ENCODE measurements at places on chromosomes 6 and 20.

GRCh38 chr6:154406869-154407268 lies 50.3 kb upstream of the IPCEF1 start:
- no peak for DNase-seq

DNA sequence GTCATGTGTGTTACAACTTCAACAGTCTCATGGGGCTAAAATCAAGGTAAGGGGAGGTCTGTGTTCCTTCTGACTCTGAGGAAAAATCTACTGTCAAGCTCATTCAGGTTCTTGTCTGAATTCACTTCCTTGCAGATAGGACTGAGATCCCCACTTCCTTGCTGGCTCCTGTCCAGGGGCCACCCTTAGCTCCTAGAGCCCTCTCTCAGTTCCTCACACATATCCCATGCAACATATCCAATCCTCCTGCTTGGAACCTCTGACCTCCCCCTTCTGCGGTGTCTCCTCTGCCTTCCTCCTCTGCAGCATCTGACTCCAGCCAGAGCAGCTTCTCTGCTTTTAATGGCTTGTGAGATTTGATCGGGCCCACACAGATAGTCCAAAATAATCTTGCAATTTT lies 27.1 kb upstream of the MICB start:
- no peak for DNase-seq

DNA sequence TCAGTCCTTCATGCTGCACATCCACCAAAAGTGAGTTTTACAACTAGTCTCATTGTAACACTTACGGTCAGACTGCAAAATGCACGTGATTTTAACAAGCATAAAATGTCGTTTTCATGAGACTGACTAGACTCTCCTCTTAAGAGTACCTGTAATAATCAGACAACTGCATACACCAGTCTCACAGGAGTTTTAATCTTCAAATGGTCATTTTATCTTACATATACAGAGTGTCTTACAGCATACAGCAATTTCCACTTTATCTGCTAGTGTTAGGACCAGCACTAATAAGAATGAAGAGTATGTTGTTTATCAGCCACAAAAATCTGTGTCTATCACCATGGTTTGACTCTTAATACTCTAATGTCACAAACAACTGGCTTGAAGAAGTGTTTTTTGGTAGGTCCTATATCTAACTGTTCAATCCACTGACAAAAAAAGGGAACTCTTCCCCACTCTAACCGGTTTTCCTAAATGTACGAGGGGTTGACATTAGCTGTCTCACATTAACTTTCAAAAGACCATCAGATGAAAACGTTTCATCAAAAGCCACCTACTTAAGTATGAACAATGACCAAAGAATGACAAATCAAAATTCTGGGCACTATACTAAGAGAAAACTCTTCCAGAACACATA lies 1.5 kb upstream of the ASF1A start:
- no peak for DNase-seq

DNA sequence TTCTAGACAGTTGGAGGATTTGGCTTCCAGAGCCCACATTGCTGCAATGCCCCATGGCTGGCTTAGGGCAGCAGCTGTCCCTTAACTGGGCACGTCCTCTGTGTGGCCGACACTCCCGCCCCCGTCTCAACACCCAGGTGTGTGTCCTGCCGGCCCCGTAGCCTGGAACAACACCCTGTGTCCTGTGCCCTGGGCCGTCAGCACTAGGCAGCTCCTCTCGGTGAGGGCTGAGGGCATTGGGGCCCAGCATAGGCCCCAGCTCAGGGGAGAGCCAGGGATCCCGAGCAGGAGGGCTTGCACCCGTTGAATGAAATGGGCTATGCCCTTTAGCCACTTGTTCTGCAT lies 121.0 kb downstream of the CDH4 start:
- no peak for DNase-seq

DNA sequence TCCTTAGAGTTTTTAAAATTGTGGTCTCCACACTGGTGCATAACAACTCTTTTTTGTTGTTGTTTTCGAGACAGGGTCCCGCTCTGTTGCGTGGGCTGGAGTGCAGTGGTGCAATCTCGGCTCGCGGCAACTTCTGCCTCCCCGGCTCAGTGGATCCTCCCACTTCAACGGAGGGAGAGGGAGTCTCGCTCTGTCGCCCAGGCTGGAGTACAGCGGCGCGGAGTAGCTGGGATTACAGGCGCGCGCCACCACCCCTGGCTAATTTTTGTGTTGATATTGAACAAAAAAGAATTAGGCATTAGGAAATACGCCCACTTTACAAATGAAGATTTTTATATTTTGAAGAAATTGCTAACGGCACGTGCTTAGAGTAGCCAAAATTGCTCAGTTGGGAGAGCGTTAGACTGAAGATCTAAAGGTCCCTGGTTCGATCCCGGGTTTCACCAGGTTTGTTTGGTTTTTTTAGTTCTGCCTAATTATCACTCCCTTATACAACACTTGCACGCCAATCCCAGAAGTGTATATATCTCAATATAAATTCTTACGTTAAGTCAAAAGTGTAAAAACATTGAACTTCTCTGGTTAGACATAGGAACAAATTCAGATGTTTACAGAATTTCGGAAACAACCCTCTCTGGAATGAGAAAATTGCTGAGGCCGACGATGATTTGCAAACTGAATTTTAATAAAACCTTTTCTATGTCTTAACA lies 159.6 kb downstream of the TRIM27 start:
- DNase-seq = no peak

- no peak for DNase-seq
Measured at GRCh38 chr20:61629602-61630390, 377.7 kb downstream of the CDH4 start.

DNA sequence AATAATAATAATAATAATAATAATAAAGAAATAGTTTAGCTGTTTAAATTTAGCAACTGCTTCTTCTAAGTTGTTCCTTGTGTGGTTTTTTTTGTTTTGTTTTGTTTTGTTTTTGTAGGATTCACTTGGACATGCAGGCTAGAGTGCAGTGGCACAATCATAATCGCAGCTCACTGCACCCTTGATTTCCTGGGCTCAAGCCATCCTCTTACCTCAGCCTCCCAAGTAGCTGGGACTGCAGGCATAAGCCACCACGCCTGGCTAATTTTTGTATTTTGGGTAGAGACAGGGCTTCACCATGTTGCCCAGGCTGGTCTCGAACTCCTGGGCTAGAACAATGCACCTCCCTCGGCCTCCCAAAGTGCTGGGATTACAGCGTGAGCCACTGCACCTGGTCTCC lies 15.3 kb upstream of the EYA2 start:
- no peak for DNase-seq

GRCh38 chr20:49568278-49569151 lies 578 bp upstream of the PTGIS start:
- DNase-seq = no peak

- no peak for DNase-seq
Measured at GRCh38 chr6:12028213-12028612, 16.1 kb downstream of the HIVEP1 start.

- no peak for DNase-seq
Measured at GRCh38 chr20:5349448-5349847, 32.7 kb upstream of the PROKR2 start.

- no peak for DNase-seq
Measured at GRCh38 chr6:50848989-50849795, 30.5 kb downstream of the TFAP2B start.

- no peak for DNase-seq
Measured at GRCh38 chr6:154984146-154984545, 11.0 kb upstream of the TIAM2 start.

GRCh38 chr20:36093025-36093803 lies 61.3 kb upstream of the EPB41L1 start:
- no peak for DNase-seq

GRCh38 chr6:147150293-147150692 lies 53.9 kb upstream of the STXBP5 start:
- DNase-seq = no peak

- no peak for DNase-seq
Measured at GRCh38 chr20:15596220-15596890, 976.9 kb downstream of the KIF16B start.

GRCh38 chr6:127891731-127892326 lies 9.0 kb downstream of the THEMIS start:
- DNase-seq = no peak

DNA sequence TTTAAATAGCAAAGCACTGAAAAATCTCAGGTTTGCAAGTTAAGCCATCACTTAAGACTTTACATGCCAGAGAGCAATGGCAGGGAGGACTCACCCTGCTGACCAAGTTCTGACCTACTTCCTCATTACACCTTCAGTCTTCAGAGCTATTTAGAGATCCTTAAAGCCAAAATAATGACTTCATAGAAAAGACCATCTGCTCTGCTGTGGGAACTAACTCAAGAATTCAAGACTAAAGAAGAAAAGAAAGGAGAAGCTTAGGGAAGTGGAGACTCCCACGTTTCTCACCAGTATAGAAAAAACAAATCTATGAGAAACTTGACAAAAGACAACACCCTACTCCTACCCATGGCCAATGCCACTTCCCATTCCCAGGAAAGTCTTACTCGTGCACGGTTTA lies 28.6 kb downstream of the XPO5 start:
- DNase-seq = no peak

GRCh38 chr6:42394151-42394550 lies 57.6 kb downstream of the TRERF1 start:
- DNase-seq = no peak

DNA sequence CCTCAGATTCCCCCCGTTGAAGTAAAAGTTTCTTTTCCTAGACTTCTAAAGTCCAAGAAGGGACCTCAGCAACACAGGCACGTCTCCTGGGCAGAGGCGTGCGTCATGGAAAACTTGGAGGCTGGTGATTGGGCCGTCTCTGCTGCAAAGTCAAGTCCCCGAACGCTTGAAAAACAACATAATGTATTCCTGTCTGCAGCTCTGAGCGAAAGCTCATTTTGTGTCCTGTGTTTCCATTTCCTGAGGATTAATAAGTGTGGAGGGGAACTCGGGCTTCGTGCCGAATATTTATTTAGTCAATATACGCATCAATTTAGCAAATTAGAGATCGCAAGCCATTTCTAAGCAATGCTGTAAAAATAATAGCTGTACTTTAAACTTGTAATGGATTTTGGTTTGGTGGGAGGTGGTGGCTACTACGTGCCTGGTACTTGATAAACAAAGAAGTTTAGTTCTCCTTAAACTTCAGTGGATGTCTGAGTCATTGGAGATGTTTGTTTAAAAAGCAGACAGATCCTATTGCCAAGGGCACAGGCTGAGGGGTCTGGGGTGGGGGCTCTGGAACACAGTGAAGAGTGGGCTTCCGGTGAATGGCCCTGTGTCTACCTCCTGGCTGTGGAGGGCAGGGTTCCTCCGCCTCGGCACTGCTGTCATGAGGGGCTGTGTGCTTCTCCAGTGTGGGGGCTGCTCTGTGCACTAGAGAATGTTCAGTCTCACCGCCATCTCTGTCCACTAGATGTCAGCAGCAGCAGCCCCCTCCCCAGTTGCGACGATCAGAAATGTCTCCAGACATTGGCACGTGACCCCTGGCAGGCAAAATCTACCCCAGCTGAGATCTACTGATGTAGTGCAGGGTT lies 21.8 kb downstream of the PCK1 start:
- DNase-seq = no peak

All from NCI-H187 treated with DMSO at 0.1 percent for 48 hours (cell line).